ENCODE measurements at places on chromosomes 12 and 14. TPM values are rescaled to one million over a fixed set of nuclear protein-coding genes. Genes with fewer than 3 reads are reported as not detected.

CIT gene
- total RNA-seq: 6.8 TPM

DNA sequence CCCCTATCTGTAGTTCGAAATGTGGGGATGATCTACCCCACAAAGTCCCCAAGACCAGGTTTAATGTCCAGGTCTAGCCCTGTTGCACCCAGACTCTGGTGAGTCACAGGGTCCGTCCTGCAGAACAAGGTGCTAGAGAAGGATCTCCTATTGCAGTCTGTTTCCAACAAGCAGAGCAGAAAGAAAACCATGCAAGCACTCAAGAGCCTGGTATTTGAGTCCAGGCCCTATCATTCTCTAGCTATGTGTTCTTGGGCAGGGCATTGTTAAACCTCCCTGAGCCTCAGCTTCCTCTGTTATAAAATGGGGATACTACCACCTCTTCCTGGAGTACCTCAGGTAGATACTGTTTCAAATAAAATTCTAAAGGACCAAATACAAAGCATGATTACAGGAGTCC lies 24.4 kb downstream of the MAP3K9 start:
- peaks cover 12% of the 10 kb centered on the region for H3K27me3 ChIP-seq
- no peak overlapping the region for H3K27ac ChIP-seq
- H3K4me3 ChIP-seq: no peak overlapping the region
- no peaks in the 10 kb centered on the region for H3K4me1 ChIP-seq

KCNK10 gene
- not detected for total RNA-seq

GRCh38 chr12:105492591-105493545 lies 162.4 kb downstream of the C12orf75 start:
- DNase-seq: peak; percentile 45
- H3K4me1 ChIP-seq: peaks cover 13% of the 10 kb centered on the region
- H3K36me3 ChIP-seq: no peaks in the 10 kb centered on the region
- H3K27me3 ChIP-seq: no peaks in the 10 kb centered on the region
- H3K27ac ChIP-seq: no peak overlapping the region

- peaks cover 21% of the 10 kb centered on the region for H3K4me1 ChIP-seq
- peak overlapping the region; percentile 97 for H3K4me3 ChIP-seq
- no peaks in the 10 kb centered on the region for H3K27me3 ChIP-seq
- H3K27ac ChIP-seq: peak overlapping the region; percentile 71
- peak; percentile 96 for DNase-seq
Measured at GRCh38 chr14:23071244-23071920, 14.1 kb upstream of the CDH24 start.
